Suppressor macrophage (primary cell): ENCODE measurements at places on chromosomes 3 and 15.

DNA sequence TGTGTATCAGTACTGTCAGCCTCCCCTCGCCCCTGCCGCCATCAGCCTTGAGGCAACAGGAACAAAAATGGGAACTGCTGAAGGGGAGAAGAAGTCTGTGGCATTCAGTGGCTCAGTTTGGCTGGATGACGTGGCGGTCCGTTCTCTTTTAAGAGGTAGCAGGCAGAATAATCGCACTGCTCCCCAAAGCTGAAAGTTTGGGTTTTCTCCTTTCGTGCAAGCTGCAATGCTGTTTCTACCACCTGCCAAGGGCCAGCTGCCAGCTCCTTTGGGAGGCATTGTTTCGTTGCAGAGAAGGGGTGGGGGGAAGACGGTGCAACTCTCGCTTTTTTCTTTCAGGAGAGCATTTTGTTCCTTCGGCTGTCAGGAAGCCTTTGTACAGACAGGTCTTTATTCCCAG lies 369.6 kb upstream of the RORA start:
- DNase-seq = no peak

- DNase-seq = no peak
These were observed 33.2 kb downstream of the PML start for GRCh38 chr15:74027688-74028087.

DNA sequence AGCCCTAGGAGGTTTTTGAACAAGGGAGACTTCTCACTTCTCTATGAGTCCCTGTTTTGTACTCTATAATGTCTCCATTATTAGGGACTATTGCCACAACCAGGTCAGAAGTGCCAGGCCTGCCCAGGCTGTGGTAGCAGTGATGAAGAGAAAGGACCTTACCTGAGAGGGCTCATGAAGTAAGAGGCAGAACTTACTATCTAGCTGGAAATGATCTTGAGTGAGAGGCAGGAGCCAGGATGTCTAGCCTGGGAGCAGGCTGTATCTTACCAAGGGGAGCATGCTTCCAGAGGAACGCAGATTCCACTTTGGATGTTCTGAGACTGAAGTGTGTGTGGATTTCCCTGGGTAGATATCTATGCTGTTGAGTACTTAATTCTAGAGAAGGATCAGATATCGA lies 93.3 kb downstream of the RPL39L start:
- DNase-seq = no peak

- DNase-seq = no peak
These were observed 504.1 kb upstream of the CDIN1 start for GRCh38 chr15:36075333-36075732.

GRCh38 chr3:190696777-190697501 lies 165.6 kb downstream of the GMNC start:
- DNase-seq = peak; percentile 58

DNA sequence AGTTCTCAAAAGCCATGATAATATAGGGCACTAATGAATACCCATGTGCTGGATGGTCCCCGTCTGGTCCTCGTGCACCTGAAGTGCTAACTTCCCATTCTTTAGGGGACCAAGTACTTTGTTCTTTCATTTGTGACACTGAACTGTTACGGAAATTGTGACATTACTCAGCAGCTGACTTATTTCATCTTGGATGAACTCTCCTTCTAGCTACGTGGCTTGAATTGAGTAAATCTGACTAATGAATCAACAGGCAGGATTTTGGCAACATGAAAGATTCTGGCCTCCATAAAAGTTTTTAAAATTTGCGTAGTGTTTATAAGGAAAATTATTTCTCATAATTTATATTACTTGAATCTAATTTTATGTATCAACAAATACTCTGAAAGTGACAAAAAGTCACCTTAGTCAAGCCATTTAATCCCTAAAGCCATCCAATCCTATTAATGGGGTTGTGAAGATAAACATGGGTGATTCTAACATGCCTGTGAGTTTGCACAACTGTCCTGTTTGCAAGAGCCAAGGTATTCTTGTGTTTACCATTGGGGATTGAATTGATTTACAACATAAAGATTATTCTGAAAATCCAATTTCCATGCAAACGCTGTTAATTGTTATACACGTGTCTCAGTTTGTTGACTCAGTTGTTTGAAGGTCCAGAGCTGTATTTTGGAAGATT lies 119.9 kb downstream of the AGBL1 start:
- no peak for DNase-seq

- no peak for DNase-seq
These were observed 60.6 kb upstream of the GCNT3 start for GRCh38 chr15:59550956-59551355.

DNA sequence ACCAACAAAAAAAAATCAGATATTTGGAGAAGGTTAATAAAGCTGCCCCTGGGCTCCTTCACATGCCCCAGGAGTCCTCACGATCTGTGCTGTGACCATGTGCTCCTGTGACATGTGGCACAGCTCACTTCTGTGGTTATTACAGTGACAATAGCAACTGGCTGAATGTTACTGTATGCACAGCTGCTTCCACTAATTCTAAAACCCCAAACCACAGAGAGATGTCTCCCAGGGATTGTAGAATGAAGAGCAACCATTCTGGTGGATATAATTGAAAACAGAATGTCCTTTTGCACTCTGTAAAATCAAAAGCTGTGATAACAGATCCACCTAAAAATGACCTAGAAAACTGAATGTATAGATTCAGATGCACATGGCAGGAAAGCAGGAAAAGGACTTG lies 489.2 kb upstream of the CNTN4 start:
- DNase-seq = no peak

DNA sequence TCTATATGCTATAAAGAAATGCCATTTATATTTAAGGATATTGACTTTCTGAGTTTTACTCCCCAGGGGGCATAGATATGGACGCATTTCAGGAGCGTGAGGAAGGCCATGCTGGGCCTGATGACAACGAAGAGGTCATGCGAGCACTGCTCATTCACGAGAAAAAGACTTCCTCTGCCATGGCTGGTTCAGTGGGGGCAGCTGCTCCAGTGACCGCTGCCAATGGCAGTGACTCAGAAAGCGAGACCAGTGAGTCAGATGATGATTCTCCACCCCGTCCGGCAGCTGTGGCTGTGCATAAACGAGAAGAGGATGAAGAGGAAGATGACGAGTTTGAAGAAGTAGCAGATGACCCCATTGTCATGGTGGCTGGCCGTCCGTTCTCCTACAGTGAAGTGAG lies 38.4 kb downstream of the GTF2E1 start:
- peak; percentile 87 for DNase-seq

DNA sequence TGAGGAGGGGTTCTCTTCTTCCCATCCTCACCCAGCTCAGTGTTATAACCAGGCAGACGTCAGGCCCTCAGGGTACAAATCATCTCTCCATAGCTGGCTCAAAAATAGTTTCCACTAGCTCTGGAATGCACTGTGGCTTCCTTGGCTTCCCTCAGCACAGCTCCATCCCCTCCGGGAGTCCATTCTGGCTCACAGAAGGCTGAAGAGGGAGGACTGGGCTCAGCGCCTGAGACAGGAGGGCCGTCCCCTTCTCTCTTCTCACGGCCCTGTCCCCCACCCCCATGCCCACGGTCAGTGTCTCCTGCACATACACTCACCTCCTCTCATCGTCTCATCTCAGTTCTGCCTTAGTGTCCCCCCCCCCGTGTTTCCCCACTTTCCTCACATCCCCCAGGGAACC lies 50.1 kb downstream of the UMPS start:
- no peak for DNase-seq
